Effector memory CD8-positive, alpha-beta T cell (primary cell): ENCODE measurements at places on chromosomes 2 and 18.

DNA sequence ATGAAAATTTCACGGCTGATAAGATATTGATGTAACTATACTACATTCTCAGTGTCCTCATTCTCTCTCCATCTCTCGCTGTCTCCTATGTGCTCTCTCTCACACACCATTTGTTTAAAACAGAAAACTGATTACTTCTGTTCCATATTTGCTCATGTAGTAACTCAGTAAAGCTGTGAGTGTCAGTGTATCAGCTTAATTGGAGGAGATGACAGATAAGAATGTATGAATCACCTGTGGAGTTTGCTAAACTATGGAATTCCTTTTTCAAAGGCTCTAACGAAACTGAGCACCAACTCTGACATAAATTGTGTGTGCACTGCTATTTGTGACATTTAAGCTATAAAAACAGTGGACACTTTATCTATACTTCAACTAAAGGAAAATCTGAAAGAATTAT, 1080.0 kb downstream of the DSC3 start:
- DNase-seq = no peak

DNA sequence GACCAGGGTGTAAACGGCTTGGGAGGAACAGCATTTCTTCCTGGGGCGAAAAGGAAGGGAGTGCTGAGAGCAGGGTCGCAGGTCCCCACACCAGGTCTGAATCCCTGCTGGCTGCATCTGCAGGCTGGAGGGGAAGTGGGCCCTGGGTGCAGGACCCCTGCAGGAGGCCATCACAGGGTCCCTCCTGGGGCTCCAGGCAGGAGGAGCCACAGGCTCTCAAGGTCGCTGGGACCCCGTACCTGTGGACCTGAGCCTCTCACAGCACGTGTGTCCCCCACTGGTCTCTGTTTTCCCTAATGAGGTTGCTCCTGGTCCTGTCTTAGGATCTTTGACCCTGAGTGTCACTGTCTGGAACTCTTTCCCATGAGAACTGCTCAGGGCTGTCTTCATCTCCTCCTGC, 147.8 kb upstream of the ZNF236 start:
- DNase-seq = no peak

DNA sequence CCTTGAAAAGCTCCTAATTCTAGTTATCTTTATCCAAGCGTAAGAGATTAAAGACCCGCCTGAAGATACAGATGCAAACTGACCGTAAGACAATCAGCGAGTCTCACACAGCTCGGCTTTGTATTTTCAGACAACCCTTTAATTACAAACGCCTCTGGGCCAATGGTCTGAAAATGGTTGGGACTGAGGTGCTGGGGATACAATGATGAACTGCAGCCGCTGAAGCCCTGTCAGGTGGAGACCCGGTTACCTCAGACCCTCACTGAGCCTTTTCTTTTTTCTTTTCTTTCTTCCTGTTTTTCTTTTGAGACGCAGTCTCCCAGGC, 715 bp upstream of the CFAP36 start:
- no peak for DNase-seq

GRCh38 chr2:218806346-218806978, 24.5 kb downstream of the CYP27A1 start:
- no peak for DNase-seq

GRCh38 chr2:151757861-151758260, 23.6 kb upstream of the NEB start:
- no peak for DNase-seq

GRCh38 chr2:210776756-210777155, 220.4 kb downstream of the CPS1 start:
- DNase-seq = no peak

DNA sequence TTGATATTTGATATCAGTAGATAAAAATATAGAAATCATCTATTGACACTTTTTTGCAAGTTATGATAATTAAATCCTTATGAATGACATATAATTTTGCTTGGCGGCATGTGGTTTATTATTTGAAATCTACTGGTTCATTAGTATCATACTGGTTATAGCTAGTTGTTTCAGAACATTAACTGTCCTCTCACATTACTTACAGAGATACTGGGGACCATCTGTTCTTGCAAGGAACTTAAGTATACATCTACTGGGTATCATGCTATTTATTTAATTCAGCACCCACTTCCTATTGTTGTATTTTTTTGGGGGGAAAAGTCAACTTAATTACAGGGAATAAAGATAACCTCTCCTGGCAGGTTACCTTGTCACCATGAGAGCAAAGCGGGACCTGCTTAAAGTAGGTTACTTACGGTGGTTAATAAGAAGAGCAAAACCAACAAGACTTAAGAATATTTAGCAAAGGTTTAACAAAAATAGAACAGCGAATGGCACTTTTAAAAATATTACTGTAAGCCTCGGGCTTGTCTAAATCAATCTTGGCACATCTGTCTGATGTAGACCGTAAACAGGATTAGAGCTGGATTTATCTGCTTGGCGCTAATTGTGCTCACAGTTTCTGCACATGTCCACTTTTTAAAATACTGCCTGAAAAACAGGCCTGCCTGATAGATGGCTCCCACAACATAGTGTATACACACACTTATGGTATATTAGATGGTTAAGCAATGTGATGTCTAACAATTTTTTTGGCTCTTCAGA, 41.8 kb downstream of the CERKL start:
- DNase-seq = no peak

- DNase-seq = no peak
Observed at GRCh38 chr18:69936191-69936558, 11.5 kb downstream of the CD226 start.

DNA sequence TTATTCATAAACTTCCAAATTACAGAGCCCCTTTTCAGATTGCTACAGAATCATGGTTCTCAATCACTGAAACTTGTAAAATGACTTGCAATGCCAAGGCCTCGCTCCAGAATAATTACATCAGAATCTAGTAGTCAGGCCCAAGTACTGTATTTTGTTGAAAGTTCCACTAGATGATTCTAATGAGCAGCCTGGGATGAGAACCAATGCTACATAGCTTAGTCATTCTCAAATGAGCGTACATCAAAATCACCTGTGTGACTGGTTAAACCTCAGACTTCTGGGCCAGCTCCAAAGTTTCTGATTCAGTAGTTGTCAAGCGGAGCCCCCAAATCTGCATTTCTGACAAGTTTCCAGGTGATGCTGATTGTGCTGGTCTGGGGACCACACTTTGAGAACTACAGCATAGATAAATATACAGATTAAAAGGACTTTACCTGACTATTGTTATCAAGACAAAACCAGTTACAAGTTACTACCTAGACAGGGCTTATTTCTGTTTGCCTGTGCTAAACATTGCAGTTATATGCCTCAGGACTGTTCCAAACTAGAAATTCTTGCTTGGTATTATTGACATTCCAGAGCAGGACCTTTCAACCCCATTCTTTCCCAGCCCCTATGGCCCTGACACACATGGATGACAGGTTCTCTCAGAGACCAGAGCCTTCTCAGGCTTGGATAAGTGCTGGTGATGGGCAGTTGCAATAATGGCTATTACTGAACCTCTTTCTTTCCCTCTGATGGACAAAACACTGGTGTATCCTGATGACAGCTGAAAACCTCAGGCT, 83.1 kb downstream of the UPP2 start:
- no peak for DNase-seq

- DNase-seq = no peak
Observed at GRCh38 chr2:172053486-172053885, 31.8 kb upstream of the DLX1 start.

- no peak for DNase-seq
Observed at GRCh38 chr2:72148837-72149555, 1.3 kb upstream of the CYP26B1 start.
